ENCODE measurements at places on chromosomes 5 and 9.

GRCh38 chr9:2640570-2640969, 19.0 kb downstream of the VLDLR start:
- DNase-seq, result no peak

DNA sequence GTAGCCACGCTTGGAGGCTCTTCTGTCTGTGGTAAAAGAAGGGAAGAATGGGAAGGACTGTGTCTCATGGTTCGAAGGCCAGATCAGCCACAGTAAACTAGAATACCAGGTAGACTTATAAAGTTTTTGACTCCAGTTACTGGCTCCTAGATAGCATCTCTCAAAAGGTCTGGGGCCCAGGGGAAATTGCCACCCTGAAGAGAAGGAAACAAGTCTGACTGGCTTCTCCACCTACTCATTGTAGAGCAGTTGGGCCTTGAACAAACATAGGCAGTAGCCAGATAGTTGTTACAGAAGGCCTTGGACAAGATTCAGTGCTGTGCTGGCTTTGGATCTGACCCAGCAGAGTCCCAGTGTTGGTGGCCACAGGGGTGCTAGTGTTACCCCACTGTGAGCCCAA, 890.4 kb downstream of the EFNA5 start:
- DNase-seq, result no peak

DNA sequence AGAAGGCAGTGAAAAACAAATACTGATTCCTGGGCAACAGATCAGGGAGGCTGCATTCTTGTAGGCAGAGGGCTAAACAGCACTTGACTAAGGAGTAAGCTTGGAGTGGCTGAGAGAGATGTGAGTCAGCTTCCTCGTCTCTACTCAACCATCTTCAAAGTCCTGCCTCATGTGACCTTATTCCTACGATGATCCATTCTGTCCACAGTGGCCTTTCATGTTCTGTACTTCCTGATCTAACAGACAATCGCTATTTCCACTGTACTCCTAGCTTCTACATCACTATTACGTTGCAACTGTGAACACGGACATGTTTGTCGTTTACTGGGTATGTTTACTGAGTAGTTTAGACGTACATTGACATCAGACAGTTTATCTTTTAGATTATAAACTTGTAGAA, 365.4 kb downstream of the ARL15 start:
- no peak for DNase-seq

DNA sequence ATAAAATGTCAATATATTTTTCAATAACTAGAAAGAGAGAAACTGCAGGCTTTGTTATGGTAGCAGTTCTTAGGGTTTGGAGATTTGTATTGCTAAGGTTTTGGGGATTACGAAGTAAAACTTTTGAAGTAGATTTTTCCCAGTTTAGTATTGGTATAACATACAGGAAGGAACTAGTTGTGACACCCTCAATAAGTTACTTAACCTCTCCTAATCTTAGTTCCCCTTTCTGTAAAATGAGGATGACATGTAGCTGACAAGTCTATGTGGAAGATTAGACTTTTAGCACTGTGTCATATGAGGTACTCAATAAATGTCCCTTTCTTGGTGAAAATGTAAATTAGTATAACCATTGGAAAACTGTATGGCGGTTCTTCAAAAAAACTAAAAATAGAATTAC, 73.4 kb upstream of the ATG10 start:
- DNase-seq, result peak; percentile 33

- no peak for DNase-seq
These were observed 364.4 kb downstream of the GADD45G start for GRCh38 chr9:89969156-89969675.

DNA sequence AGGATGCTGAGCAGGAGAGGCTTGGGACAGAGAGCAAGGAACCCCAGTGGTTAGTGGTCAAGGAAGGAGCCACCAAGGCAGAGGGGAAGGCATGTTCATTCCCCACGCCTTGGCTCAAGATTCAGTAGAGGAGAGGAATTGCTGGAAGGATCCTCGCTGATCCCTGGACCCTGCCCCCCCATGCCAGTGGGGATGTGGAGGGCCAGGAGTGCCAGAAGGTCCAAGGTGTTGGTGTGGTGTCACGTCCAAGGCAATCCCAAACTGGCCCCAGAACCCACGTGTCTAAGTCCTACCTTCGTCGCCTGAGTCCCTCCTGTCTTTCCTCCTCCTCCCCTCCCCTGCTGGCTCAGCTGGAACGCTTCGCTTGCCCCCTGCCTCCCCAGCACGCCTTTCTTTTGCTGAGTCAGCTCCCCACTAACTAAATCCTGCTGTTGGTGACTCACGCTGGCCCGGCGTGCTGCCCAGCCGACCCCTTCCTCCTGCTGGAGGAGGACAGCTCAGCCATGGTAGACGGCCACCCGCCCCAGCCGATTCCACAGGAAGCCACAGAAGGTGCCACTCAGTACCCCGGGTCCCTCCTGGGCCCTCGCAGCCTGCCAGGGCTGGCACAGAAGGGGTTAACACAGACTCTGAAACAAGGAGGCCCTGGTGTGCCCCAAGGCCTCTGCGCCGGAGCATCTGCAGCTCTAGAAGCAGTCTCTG, 37.6 kb upstream of the ORM1 start:
- DNase-seq, result no peak

- no peak for DNase-seq
These were observed 65.6 kb upstream of the TRIO start for GRCh38 chr5:14077501-14077900.

- DNase-seq, result no peak
These were observed 202.1 kb upstream of the TMEM161B start for GRCh38 chr5:88470745-88471144.

- no peak for DNase-seq
These were observed 113.4 kb upstream of the ALDH1B1 start for GRCh38 chr9:38278931-38279679.

GRCh38 chr5:139126711-139127111, 71.5 kb downstream of the SIL1 start:
- no peak for DNase-seq

DNA sequence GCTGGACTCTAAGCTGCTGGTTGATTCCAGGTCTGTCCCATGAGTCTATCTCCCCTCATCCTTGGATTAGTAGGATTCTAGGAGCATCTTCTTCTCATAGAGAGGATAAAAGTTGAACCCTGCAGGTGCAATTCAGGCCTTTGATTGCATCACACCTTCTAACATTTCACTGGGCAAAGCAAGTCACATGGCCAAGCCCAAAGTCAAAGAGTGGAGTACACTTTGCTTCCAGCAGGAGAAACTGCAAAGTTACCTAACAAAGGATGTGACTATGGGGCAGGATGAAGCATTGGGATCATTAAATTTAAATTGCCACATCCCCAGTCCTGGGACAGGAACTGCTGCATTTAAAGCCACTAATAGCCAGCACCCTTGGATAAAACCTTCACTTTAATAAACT, 51.0 kb upstream of the EGFLAM start:
- no peak for DNase-seq

DNA sequence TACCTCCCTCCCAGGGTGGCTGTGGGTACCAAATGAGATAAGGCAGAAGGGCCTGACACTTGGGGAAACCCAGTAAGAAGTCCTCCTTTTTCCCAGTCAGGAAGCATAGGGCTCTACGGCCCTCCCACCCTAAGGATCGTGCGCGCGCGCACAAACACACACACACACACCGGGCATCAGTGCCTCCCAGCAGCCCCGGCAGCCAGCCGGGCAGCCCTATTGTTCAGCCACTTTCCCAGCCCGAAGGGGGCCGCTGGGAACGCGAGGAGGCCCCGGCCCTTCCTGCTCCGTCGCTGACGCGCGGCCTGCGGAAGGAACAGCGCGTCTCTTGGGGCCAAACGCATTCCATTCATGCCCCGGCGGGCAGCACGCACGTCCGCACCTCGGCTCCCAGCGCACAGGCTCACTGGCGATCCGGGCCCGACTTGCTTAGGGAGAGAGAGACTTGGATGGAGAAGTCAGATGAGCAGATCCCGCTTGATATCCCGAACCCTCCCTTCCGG, 22.6 kb downstream of the DUSP1 start:
- DNase-seq, result no peak

DNA sequence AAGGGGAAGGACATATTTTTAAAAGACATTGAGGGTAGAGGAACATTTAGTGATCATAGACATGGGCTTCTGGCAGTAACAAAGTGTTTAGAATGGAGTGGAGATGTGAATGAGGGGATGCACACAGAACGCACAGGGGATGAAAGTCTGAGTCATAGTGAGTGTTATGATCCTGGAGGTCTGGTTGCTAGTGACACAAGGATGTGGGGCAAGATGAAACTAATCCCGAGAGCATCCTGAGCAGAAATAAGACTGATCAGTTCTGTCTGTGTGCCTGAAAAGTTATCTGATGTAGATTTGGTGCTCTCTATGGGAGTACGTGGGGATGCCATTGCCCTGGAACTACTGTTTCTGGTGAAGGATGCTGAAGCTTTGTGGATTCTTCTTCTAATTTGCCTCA, 141.1 kb downstream of the CHSY3 start:
- DNase-seq, result no peak

DNA sequence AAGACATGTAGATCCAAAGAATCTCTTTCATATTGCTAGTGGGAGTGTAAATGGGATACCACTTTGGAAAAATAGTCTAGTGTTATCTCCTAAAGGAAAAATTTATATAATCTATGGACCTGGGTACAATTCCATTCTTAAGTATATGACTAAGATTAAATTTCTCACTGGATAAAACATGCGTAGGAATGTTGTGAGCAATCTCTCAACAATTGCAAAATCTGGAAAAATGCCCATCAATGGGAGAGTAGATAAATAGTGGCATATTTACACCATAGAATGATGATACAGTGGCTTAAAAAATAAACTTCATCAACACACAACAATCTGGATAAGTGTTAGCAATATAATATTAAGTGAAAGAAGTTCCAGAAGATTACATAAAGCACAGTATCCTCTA, 469.5 kb downstream of the MAN2A1 start:
- no peak for DNase-seq

- DNase-seq, result no peak
These were observed 436.5 kb downstream of the KIAA0825 start for GRCh38 chr5:94181895-94182294.

DNA sequence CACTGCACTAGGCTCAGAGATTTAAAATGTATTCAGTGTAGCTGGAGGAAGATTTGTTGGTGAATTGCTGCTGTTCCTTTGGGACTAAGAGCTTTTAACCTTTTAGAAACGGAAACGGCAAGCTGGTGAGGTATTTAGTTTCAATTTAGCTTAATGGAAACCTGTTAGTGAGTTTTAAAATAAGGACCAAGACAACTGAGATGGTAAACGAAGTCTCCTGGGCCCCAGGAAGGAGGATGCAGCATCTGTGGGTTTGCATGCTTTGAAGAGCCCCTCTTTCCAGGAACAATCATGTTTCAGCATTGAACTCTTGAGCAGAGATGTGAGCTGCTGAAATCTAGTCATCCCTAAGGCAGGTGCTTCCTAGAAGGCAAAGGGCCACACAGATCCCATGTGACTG, 16.5 kb downstream of the DNAI1 start:
- no peak for DNase-seq

- DNase-seq, result no peak
These were observed 26.6 kb upstream of the TUSC1 start for GRCh38 chr9:25704800-25705199.

DNA sequence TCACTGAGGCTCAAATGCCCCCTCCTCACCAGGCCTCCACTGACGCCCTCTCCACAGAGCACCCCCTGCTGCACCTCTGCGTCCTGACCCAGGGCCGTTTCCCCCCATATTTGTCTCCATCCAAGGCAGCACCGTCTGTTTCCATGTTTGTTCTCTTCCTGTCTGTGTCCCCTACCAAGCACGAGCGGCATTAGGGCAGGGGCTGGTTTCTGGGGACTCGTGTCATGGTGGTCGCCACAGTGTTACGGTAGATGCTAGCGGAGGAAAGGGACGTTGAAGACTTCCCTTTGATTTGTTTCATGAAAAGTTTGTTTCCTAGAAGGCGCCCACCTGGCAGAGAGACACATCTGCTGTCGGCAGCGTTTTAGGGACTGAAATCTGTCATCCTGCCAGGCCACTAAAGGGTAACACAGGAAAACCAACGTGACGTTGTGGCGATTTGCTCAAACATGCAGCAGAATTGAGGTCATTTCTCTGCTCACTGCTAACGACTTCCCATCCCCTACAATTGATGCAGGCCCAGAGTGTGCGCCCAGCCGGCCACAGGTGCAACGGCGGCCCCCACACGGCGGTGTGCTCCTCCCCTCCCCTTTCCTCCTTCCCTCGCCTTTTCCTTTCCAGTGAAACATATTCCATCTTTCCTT, 79.3 kb upstream of the IRX4 start:
- DNase-seq, result no peak

GRCh38 chr5:5309645-5310044, 112.8 kb upstream of the ICE1 start:
- no peak for DNase-seq

- DNase-seq, result no peak
These were observed 24.1 kb upstream of the PTGS1 start for GRCh38 chr9:122346478-122347347.

DNA sequence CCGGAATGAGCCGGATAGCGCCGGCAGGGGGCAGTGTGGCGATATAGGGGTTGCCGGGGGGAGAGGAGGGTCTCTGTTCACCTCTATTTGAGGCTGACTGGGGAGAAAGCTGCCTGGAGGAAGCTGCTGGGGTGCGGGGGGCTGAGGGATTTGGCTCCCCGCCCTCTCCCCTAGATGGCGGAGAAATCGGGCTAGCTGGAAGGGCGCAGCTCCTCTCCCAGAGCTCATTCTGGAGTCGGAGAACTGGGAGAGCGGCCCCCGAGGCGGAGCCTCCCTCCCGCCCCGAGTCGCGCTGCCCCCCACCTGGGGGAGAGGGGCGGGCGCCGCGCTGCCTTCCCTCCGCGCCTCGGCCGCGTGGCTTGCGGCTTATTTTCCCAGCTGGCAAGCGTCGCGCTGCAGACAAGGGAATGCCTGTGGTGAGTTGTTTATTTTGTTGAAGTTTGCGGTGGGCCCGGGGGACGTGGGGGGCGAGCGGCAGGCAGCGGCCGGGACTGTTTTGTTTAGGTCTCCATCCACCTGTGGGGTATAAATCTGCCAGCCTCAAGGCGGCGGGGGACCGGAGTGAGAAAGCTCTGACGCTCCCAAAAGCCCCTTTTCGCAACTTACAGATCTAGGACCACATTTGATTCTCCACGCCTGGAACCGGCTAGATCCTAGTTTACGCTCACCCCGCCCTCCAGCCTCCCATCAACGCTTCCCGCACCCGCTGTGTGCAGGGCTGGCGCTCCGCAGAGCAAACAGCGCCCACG, 4.1 kb upstream of the RGMB start:
- peak; percentile 61 for DNase-seq

Data from pons (tissue), 1 donor.